ENCODE measurements at places on chromosomes 6 and 20.
A peak's percentile ranks its signal among the peaks of the same experiment; 100 is the strongest.

DNA sequence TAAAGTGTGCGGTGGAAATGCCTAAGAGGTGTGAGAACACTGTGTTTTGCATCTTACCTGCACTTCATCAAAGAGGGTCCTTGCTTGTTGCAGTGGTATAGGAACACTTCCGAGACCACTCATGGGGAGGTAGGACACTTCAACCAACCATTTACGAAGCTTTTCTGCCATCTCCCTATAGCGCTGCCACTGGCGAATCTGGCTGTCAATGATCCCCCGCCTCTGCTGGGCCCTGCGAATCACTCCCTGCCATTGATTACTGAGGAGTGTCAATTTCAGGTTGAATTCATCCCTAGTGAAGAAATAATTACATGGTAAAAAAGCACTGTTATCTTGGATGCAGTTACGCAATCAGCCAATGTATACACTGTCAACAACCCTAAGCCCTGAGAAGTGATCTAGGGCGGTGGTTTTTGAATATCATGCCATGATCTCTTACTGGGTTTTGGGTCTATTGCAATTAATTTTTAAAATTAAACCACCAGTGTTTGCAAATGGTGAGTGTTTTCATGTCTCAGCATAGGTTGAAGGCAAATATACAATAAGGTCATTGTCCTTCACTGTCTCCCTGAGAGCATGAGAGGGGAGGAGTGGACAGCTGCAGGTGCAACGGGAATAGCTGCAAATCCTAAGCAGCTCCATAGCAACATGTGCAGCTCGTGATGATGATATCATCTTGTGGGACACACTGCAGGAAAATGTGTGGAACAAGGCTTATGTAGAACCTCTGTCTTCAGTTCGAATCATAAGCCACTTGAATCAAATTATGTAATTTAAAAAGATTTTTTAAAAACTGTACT, 400.6 kb downstream of the ESR1 start:
- no peak for DNase-seq

DNA sequence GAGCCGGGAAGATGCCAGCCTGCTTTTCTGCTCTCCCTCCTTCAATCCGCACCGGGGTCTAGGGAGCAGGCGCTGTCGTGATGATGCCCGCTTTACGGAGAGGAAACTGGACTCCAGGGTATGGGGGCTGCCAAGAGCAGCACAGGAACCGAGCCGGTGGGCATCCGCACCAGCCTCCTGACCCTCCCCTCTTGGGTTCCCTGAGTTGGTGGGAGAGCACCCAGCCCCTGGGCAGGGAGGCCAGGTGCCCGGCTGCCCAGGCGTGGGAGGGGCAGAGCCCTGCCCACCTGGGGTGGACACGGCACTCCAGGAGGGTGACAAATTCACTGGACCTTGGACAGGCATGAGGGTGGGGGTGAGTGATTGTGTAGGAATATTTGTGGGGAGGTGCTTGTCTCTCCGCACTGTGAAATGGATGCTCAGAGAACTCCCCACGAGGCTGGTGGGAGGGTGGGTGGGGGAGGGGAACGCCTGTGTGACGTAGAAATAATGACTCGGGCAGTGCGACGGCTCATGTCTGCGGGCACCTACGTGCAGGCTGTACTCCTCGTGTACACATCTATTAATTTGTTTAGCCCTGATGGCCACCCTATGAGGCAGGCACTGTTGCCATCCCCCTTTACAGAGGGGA, 173.4 kb downstream of the BMP7 start:
- no peak for DNase-seq

DNA sequence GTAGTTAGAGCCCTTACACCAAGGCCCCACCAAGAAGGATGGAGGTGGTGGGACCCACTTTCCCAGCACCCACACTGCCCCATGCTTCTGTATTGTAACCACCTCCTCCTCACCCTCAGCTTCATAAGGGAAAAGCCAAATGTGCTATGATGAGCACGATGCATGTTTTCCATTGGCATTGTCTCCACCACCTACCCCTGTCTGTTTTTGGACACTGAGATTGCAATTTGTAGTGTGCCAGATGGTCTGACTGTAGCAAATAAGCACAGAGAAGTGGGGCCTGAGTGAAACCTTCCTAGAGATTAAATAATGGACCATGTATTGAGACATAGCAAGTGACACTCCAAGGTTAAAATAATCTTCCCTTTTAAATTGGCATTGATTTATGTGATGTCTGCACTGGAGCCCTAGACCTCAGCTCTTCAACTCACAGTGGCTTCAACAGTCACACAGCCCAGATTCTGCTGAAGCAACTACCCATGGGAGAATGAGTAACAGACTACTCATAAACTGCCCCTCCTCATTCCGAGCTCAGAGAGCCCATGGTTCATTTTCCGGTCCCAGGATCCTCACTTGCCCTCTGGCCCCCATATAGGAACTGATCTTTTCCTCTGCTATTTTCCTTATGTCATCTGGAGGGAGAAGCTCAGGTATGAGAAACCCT, 177.9 kb downstream of the COL9A1 start:
- peak; percentile 85 for DNase-seq

- DNase-seq, result no peak
These were observed 20.1 kb upstream of the COL10A1 start for GRCh38 chr6:116145803-116146675.

DNA sequence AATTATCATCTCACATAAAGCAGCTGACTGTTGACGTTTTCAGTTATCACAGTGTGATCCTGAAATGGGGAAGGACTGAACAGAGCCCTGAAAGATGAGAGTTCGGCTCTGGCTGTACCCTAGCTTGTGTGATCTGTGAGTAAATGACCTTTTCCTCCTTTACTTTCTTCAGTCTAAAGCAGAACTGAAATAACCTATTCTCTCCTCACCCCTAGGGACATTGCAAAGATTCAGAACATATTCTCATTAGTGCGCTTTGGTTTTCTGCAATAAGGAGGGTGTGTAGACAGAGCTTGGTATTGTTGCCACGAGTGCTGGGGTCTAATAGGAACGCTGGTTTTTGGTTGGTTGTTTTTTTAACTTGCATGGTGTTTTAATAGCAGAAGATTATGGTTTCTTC, 16.7 kb downstream of the FARS2 start:
- DNase-seq, result no peak

GRCh38 chr6:75621846-75622245, 20.2 kb downstream of the SENP6 start:
- no peak for DNase-seq

- DNase-seq, result no peak
These were observed 5.2 kb upstream of the ZC3H12D start for GRCh38 chr6:149489967-149490366.

GRCh38 chr6:33451606-33452005, 2.8 kb upstream of the ZBTB9 start:
- no peak for DNase-seq

GRCh38 chr20:22217712-22218352, 366.5 kb downstream of the FOXA2 start:
- no peak for DNase-seq

DNA sequence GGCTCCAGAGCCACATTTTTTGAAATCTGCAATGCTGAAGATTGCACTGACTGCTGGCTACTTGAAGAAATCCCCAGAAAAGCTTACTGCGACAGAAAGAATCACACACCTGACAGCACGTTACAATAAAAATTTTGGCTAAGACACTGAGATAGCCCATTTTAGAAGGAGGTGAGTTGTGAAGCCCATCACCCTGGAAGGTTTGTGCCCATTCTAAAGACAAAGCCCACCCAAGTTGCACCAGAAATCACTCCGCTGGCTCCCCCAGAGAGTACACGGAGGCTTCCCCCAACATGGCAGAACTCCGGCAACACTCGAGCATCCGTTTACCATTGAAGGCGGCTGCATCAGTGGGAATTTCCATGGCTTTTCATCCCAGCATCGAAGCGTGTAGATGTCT, 29.4 kb downstream of the LPA start:
- no peak for DNase-seq

GRCh38 chr6:26329763-26330511, 35.1 kb upstream of the BTN3A2 start:
- peak; percentile 55 for DNase-seq

- no peak for DNase-seq
These were observed 78.7 kb upstream of the SASH1 start for GRCh38 chr6:148263961-148264360.

DNA sequence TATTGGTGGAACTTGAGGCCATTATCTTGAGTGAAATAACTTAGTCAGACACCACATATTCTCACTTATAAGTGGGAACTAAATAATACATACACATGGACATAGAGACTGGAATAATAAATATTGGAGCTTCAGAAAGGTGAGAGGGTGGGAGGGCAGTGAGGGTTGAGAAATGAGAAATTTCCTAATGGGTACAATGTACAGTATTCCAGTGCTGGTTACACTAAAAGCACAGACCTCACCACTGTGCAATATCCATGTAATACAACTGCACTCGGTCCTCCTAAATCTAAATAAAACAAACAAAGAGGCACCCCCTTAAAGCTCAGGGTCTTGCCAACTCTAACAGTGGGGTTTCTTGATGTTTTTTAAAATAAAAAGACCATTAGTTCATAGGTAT, 53.2 kb downstream of the IGF2R start:
- DNase-seq, result no peak

DNA sequence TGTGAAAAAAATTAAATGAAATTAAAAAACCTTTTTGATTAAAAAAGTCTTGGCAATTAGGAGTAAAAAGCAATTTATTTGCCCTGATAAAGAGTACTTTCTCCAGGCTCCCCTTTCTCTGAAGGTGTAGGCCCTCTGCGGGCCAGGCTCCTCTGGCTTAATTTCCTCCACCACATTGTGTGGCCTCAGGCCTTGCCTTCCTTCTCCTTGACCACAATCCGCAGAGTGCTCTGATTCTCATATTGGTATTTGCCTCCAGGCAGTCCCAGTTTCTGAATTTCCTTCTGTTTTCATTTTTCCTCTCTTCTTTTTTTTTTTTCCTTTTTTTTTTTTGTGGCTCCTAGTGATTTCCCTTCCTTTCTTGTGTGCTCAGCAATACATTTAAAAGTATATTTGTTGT, 96.4 kb downstream of the AIG1 start:
- DNase-seq, result peak; percentile 56

DNA sequence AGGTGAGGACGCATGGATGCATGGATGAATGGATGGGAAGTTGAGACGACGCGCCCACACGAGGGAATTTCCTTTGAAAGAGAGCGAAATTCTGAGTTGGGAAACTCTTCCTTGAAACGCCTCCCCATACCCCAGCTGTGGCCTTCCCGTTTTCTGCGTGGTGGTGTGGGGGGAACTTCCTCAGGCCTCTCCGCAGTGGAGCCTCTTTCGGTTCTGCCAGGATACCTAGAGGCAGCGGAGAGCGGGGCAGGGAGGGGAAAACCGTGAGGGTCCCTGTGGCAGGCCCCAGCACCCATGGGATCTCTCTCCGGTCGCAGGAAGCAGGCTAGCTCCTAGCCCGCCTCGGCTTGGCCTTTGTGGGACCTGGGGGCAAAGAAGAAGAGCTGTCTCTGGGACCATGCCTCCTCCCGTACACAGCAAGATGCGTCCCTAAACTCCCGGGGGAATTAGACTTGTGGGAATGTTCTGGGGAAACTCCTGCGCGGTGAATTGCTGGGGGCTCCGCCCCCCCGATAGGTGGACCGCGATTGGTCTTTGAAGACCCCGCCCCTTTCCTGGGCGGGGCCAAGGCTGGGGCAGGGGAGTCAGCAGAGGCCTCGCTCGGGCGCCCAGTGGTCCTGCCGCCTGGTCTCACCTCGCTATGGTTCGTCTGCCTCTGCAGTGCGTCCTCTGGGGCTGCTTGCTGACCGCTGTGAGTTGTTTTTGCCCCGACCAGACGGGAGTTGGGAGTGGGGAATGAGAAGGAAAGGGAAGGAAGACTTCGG, at the start of gene CD40:
CD40 (plus strand) TSS at position 611 of the 764 bp plus-strand sequence; CDS start at position 641, 30 bp downstream.
- peak; percentile 82 for DNase-seq

- no peak for DNase-seq
These were observed 291.7 kb downstream of the UTRN start for GRCh38 chr6:144576871-144577270.

DNA sequence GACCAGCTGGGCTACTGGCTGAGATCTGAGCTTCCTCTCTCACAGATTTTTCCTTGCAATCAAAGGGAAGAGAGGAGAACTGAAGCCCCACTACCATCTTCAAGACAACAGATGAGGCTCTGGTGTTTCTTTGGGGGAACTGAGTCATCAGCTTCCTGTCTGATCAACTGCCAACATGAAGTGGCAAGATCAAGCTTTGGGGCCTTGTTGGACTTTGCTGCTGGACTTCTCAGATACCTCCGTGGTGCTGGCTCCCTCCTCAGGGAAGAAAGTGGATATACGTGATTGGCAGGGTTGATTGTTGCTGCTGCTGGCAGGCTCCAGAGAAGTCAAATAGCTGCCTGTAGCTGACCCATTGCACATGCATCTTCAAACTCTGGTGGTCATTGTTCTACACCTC, 3.6 kb upstream of the TOX2 start:
- peak; percentile 79 for DNase-seq

- no peak for DNase-seq
These were observed 74.7 kb downstream of the PFDN4 start for GRCh38 chr20:54282625-54283024.

DNA sequence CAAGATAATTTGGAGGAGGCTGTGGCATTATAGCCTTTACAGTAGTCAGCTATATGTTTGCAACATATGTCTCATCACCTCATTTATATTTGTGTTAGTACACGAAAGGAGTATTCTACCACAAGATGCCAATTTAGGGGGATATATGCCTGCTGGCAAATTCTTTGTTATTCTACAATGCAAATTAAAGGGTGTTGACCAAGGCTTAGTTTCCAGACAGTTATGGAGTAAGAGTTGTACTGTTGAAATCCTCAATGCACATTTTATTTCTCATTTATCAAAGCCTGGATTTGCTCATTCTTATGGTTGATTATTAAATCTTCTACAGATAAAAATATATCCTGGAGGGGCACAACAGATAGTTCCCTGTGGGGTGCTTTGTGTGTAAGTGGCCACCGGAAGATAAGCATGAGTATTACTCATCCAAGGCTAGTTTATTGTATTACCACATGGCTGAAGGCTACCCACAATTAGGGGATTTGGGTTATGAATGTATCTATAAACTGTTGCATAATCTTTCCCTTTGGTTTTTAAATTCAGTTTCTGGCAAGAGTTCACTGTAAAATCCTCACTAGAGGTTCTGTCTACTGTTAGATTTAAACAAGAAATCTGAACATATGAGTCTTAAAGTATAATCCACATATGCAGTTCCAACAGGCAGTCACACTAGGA, 9.0 kb downstream of the CST9 start:
- DNase-seq, result no peak

- no peak for DNase-seq
These were observed 279.8 kb downstream of the CDH26 start for GRCh38 chr20:60237981-60238380.

- peak; percentile 8 for DNase-seq
These were observed 231.2 kb upstream of the ARID1B start for GRCh38 chr6:156545931-156546330.

DNA sequence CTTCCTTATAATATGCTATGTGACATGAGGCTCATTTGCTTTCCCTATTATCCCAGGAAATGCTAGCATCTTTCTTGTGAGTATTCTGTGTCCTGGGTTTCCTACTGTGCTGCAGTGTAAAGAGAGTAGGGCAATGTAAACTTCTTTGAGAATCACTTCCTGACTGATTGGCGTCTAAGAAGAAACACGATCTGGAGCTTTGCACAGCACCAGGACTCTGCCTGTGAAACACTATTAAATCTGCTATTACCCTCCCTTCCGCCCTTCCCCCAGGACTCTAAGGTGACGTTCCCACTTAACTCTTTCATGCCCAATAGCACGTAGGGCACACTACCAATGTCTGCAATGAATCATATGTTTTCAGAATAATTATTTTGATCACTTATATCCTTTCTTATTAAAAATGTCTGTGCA, 607.3 kb upstream of the CITED2 start:
- DNase-seq, result peak; percentile 53

Data from GM23248 (cell line).